Fibroblast of the aortic adventitia (primary cell): ENCODE measurements at places on chromosomes 16 and 17.
A peak's percentile ranks its signal among the peaks of the same experiment; 100 is the strongest.

GRCh38 chr16:26952411-26952810 is 114.3 kb upstream of the C16orf82 start:
- DNase-seq = no peak

DNA sequence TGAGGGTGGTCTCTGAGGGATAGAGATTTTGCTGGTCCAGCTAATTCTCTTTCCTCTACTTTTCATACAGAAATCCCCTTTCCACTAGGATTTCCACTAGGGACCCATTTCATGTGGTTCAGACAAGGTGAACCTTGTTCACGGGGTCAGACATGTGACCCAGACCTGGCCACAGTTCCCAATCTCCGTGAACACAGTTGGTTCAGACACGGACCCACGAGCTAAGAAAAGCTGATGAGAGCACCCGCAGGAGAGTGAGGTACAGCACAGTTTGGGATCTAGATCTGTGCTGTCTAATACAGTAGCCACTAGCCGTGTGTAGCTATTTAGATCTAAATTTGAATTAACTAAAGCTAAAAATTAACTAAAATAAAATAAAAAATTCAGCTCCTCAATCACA is 88.1 kb downstream of the AXIN2 start:
- DNase-seq = no peak

DNA sequence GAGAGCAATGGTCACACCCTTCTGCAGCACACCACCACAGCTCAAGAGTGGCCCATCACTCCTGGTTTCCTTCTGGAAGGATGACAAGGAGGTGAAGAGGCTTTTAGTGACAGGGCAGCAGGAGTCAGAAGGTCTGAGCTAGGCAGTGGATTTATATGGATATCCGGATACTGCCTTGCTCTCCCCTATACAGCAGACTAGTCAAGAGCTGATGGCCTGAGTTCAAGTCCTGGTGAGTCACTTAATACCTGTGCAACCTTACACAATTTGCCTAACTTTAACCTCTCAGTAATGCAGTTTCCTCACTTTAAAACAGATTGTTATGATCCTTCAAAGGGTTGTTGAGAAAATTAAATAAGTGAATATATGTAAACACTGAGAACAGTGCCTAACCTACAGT is 22.9 kb downstream of the MYO18A start:
- DNase-seq = no peak

GRCh38 chr17:35315971-35316370 is 57.5 kb downstream of the SLFN11 start:
- no peak for DNase-seq

- no peak for DNase-seq
Observed at GRCh38 chr17:11705111-11705510, 106.8 kb downstream of the DNAH9 start.

- DNase-seq = no peak
Observed at GRCh38 chr17:61507383-61508066, 55.3 kb downstream of the TBX4 start.

GRCh38 chr17:35002876-35003551 is 22.7 kb downstream of the LIG3 start:
- DNase-seq = peak; percentile 84

DNA sequence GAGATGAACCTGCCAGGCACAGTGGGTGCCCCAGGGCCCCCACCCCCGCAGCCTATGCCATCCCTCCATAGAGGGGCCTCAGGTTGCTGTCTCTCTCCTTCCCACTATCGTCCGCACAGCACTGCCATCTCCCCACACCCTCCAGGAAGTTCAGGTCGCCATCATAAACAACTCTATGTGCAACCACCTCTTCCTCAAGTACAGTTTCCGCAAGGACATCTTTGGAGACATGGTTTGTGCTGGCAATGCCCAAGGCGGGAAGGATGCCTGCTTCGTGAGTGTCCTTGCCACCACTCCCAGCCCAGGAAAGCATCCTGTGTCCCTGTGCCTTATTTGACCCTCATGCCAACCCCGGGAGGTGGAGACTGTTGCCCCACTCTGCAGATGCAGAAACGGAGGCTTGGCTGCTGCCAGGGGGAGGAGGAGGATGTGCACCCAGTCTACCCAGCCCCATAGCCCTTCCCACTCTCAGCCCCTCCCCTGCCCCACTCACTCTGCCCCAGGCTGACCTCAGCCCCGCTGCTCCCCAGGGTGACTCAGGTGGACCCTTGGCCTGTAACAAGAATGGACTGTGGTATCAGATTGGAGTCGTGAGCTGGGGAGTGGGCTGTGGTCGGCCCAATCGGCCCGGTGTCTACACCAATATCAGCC is 3.9 kb downstream of the PRSS21 start:
- DNase-seq = no peak
